ENCODE measurements at places on chromosomes 16 and 17.
A peak's percentile ranks its signal among the peaks of the same experiment; 100 is the strongest.

GRCh38 chr16:85564277-85565051 lies 48.7 kb upstream of the GSE1 start:
- DNase-seq, result no peak

- DNase-seq, result no peak
These were observed 29.8 kb downstream of the CNGB1 start for GRCh38 chr16:57941016-57941664.

DNA sequence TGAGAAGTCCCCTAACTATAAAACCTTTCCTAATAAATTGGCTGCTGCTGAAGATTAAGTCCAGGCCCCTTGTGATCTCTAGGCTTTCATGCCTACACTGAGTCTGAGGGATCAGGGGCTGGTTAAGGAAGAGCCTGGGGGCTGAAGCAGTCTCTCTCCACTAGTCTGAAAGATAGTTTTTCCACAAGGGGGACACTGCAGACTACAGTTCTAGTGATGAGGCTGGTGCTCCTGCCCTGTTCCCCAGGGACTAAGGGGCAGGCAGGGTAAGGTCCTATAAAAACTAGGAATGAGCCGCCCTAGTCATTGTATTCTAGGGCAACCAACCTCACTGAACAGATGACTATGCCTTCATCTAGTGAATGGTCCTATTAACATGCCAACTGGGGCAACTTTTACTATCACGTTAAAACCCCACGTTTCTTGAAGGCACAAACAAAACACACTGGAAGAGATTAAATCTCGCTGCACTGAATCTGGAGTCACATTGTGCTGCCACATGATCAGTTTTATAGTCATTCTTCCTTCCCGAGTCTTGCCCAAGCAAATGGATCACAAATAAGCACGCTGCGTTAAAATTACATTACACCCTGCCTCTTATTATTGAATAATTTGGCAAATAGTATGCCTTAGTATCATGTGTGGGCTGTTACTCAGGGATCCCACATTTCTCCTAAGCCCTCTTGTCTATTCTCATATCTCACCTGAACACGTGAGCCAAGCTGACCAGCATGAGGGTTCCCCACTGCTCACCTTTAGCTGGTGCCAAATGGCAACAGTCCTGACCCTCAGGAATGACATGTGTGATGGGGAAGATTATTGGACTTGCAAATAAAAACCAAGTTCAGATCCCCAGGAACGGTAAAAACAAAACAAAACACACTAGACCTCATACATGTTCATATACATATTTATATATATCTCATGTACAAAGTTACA lies 95.4 kb upstream of the TOB1 start:
- no peak for DNase-seq

- DNase-seq, result no peak
These were observed 73.0 kb downstream of the OR1D5 start for GRCh38 chr17:2990396-2990795.

GRCh38 chr16:53053967-53054669 lies 673 bp upstream of the CHD9 start:
- DNase-seq, result peak; percentile 6

GRCh38 chr16:3673201-3673600 lies 18.7 kb downstream of the DNASE1 start:
- no peak for DNase-seq

GRCh38 chr16:4624827-4625559 lies 367 bp downstream of the MGRN1 start:
- DNase-seq, result peak; percentile 74

DNA sequence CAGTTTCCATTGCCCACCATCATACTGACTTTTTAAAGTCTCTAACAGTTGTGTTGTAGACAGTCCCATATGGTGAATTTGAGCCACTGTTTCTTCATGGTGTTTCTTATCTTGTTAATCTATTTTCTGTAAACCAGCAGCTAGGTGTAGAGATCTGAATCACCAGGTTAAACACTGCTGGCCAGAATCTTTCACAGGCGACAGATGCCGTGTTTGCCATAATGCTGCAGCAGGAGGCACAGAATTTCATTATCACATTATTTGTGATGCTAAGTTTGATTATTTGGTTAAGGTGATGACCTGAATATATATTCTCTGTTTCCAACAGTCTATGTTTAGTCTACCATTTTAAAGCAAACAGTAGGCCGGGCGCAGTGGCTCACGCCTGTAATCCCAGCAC lies 11.5 kb upstream of the CNGB1 start:
- DNase-seq, result no peak

- DNase-seq, result no peak
These were observed 19.4 kb downstream of the IQCK start for GRCh38 chr16:19737306-19738038.

DNA sequence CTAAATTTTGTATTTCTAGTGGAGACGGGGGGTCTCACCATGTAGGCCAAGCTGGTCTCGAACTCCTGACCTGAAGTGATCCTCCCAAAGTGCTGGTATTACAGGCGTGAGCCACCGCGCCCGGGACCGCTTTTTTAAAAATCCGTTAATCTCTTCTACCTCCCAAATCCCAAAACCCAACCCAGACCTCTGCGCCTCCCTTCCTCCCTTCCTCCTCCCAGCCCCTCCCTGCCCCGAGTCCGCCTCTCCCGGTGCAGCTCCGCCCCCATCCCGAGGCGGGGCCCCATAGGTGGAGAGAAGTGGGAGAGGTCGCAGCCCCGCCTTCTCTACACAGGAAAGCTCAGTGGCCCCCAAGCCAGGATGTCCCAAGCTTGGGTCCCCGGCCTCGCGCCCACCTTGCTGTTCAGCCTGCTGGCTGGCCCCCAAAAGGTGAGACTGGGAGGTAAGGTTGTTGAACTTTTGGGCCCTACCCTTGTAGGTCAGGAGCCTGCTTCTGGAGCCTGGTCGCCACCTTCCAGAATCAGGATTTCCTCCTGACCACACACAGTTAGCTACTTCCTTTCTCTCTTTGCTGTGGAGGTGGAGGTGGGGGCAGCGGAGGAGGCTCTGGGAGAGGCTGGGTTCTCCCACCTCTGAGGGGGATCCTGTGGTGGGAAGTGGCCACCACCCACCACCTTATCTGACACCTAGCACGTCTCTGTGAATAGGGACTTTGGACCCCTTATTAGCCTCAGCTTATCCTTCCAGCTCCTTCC lies at the start of gene TMEM92:
Gene TMEM92 (plus strand): TSS at position 325 of the 755 bp plus-strand sequence. CDS start 36 bp downstream, at position 361.
- DNase-seq, result no peak

DNA sequence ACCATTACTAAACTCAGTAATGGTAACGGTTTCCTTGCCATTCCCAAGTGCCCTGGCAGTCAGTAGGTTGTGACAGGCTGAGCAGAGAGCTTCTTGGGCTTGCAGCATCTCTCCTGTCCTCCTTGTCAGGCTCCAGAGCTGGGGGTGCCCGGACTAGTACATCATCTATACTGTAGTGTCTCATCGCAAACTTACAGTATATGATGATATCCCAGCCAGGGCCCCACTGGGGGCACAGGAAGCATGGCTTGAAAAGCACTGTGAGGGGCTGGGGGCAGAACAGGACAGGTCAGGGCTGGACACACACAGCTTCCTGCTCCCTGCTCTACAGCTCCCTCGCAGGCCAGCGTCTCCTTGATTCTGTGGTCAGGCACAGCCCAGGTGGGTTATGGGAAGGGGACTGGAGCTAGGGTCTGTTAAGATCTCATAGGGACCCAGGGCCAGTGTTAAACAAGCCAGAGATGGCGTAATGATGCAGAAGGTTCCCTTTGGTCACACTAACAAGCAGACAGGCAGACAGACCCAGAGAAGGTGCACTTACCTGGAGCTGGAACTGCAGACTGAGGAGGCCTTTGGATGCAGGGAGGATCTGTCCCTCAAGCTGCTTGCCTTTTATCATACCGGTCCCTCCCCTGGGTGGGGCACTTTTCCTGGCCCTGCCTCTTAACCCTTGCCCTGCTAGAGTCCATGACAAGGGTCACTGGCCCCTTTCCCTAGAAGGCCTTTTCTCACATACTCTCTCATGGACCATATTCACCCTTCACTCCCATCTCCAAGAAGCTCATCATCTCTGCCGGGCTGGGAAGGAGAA lies 6.8 kb downstream of the ERAL1 start:
- DNase-seq, result no peak

- DNase-seq, result peak; percentile 32
These were observed 354 bp upstream of the ESRP2 start for GRCh38 chr16:68236137-68236825.

- no peak for DNase-seq
These were observed 26.4 kb upstream of the ARL4D start for GRCh38 chr17:43372273-43372911.

- DNase-seq, result no peak
These were observed 7.2 kb downstream of the EFCAB5 start for GRCh38 chr17:29948448-29949215.

DNA sequence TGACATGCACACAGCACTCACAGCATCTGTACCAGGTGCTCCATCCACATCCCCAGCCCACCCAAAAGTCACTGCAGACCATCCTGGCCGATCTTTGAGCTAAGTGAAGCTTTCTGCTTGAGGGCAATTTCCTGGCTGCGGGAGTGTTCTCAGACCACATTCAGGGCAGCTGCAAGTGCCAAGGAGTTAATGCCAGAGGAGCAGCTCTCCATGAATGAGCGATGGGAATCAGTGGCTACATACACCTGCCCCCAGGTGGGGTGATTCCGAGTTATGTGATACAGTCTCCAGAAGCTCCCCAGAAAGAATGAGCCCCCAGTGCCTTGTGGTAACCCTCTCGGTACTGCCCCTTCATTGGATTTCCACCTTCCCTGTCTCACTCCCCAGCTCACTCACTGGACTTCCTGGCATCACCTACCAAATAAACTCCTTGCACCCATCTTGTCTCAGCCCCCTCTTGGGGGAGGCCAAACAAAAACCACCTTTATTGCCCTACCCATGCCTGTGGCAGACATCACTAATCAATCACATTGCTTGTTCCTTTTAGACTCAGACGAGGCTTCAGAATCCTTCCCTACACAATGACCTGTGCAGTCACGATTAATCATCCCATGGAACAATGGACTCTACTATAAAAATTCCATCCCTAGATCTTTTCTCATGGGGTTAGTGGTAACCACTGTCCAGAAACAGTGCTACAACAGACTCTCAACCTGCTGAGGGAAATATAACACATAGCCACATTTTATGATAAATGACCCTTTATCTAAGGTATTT lies 121.1 kb downstream of the IRX5 start:
- no peak for DNase-seq

DNA sequence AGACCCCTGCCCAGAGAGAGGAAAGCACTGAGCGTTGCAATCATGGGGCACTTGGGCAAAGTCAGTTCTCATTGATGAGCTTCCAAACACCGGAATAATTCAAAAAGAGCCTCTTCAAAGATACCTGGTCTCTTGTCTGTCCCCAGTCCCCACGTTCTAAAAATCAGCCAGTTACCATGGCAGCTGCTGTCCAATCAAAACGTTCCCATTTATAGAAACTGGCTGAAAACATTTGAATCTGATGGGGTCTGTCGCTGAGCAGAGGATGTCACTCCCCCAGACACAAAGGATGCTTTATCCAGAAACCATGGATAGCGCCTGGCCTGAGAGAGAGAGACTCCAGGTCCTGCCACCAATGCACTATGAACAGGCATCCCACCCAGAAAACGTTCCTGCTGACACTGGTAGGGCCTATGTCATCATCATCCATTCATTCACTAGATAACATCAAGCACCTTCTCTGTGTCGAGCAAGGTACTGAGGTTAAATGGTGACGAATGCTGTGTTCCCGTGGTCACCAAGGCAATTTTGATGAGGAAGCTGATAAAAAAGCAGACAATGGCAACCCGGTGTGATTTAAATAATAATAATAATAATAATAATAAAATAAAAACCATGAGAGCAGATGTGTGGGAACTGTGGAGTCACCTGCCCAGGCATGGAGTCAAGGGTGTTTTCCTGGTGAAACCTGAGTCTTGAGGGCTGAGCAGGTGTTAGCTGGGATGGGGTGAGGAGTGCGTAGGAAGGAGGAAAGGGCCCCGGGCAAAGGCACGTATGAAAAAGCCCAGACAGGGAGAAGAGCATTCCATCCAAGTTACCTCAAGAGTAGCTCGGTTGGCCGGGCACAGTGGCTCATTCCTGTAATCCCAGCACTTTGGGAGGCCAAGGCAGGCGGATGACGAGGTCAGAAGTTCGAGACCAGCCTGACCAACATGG lies 19.0 kb upstream of the CALB2 start:
- DNase-seq, result no peak

GRCh38 chr17:6815775-6816174 lies 15.8 kb downstream of the TEKT1 start:
- DNase-seq, result no peak

DNA sequence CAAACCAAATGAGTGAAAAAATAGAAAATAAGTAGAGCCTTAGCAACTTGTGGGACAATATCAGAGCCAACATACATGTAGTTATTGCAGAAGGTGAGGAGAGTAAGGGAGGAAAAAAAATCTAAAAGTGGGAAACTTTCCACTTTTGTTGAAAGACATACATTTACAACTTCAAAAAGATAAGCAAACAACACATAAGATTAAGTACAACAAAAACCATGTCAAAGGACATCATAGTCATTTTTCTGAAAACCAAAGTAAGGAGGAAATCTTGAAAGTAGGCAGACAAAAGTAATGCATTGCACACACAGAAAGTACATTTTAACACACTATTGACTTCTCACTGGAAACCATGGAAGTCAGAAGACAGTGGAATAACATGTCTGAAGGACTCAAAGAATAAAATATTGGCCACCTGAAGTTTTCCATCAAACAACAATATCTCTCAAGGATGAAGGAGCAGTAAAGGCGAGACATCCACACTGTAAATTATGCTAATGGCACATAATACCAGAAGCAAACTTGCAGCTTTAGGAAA lies 291.9 kb downstream of the BCAS3 start:
- no peak for DNase-seq

GRCh38 chr17:518047-518735 lies 165.6 kb upstream of the RPH3AL start:
- DNase-seq, result no peak

- no peak for DNase-seq
These were observed 6.0 kb upstream of the NDRG4 start for GRCh38 chr16:58493756-58494431.

DNA sequence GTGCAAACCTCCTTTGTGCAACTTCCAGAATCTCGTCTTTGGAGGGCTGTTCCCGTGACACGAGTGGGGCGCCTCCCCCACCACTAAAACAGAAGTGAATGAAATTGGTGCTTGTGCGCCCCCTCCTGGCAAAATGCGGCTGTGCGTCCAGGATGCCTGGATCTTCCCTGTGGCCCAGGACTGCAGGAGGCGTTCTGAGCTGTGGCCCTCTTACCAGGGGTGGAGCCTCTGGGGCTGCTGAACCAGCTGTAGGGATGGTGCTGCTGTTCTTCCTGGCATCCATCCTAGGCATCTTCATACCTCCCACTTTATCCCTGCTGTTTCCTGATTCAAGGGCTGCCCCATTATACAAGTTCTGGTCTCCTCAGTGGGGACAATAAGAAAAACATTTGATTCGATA lies 18.5 kb upstream of the NAGLU start:
- DNase-seq, result peak; percentile 83

DNA sequence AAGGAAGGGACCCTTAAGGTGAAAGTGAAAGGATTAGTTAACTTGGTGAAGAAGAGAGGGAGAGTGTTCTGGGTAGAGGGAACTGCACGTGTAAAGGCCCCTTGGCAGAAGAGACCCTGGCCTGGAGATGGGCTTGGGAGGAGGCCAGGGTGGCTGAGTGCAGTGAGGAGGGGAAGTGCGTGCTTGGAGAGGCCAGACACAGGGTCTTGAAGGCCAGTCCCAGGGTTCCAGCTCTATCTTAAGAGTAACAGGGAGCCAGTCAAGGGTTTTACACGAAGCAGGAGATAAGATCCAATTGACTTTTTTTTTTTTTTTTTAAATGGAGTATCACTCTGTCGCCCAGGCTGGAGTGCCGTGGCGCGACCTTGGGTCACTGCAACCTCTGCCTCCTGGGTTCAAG lies 15.2 kb upstream of the DOK4 start:
- DNase-seq, result no peak

- DNase-seq, result no peak
These were observed 9.3 kb downstream of the JUP start for GRCh38 chr17:41777157-41777573.
